ENCODE measurements at places on chromosomes 12 and 14. TPM values are rescaled to one million over a fixed set of nuclear protein-coding genes. Genes with fewer than 3 reads are reported as not detected.

DNA sequence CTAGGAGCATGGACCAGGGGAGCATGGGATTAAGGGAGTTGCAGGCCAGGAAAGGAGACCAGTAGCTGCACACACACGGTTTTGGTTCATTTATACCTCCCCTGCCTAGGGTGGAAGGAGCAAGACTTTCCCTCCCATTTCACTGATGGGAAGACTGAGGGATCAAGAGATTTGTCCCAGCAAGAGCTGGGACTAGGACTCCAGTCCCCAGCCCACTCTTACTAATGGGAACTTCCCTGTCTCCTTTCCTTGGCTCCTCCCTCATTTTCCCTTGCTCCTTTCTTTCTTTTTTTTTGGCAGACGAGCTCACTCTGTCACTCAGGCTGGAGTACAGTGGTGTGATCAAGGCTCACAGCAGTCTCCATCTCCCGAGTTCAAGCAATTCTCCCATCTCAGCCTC lies 13.0 kb downstream of the SCNN1A start:
- no peak for DNase-seq

- DNase-seq, result no peak
Observed at GRCh38 chr12:82838827-82839226, 152.1 kb downstream of the TMTC2 start.

Gene HCFC2
- total RNA-seq, result 19.4 TPM

Gene KLRK1
- total RNA-seq, result 8.1 TPM
